ENCODE measurements at places on chromosomes 1 and 21.

GRCh38 chr21:45122030-45122429 is 47.6 kb downstream of the ADARB1 start:
- no peak for DNase-seq

DNA sequence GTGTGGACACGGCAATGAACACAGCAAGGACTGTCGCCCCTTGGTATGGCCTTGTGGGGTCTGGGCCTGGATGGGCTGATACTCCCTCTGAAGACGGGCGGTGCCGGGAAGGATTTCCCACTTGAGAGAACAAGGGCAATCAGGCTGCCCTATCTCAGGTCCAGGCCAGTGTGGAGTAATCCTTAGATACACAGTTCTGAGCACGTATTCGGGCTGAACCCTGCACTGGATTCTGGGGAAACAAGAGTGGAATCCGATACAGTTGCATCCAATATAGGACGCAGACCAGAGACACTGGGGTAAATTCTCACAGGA is 177.7 kb downstream of the TRABD2B start:
- no peak for DNase-seq

- no peak for DNase-seq
Observed at GRCh38 chr1:8334106-8334851, 16.4 kb downstream of the SLC45A1 start.

DNA sequence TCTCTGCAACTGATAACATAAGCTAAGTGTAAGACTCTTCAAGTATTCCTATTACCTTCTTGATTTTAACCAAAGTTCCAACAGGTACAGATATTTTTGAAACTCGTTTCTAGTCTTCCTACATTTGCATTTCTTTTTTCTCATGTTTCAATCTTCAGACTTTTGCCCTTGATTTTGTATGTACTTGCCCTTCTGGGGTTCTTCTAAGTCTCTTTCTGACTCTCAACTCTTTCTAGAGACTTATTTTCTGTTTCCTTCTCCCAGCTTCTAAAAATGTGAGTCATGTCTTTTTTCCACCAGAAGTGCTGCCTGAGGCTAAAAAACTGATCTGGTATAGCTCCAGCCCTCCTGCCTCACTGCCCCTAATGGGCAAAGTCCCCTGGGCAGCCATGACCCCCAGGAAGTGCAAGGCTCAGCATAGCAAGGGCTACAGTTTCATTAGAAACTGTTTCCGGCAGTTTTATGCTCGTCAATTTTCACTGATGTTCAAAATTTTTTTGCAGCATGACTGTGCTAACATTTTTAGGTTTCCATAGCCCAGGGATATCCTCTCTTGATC is 265.9 kb downstream of the SEC16B start:
- no peak for DNase-seq

GRCh38 chr21:46208761-46209721 is 19.5 kb downstream of the LSS start:
- no peak for DNase-seq

GRCh38 chr1:94772230-94772641 is 47.9 kb upstream of the SLC44A3 start:
- DNase-seq = no peak

GRCh38 chr1:119935373-119935772 is 39.1 kb upstream of the ADAM30 start:
- DNase-seq = no peak

GRCh38 chr1:212727386-212728181 is 27.9 kb upstream of the BATF3 start:
- DNase-seq = no peak

DNA sequence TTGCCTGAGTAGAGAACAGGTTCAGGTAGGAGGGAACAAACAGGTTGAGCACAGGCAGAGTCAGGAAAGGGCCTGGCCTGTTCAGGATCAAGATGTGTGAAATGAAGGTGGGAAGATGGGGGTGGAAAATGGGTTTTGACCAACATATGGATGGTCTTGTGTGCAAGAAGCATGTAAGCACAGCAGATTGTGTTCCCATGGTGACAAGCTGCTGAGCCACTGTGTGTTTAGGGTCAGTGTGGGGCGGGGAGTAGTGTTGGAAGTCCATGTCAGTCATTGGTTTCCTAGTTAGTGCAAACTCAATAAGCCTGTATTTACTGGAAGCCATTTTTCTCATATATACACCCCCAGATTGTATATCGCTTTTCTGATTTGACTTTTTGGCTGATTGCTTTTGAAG is 111.9 kb downstream of the CAMTA1 start:
- no peak for DNase-seq

DNA sequence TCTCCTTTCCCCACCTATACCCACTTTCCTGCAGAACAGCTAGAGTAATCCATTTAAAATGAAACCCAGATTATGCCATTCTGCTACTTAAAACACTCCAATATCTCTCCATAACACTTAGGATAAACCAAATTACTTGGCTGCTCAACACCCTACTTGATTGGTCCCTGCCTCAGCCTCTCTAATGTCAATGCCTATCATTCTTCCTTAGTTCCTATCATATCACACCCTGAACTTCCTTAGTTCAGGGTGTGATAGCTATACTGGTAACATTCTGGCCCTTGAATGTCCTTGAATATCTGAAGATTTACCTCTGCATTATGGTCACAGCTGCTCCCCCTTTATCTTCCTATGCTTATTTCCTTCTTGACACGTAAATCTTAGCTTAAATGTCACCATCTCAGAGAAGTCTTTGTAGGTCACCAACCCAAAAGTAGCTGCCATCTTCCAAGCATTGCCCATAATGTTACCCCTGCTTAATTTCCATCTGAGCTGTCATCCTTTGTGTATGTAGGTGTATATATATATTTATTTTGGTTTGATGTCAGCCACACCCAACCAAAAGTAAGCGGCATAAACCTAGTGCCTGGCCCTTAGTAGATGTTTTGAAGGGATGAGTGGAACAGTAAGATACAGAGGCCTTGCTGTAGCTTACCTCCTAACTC is 379.8 kb downstream of the PTPRC start:
- no peak for DNase-seq

- no peak for DNase-seq
Observed at GRCh38 chr1:208351838-208352237, 107.7 kb upstream of the PLXNA2 start.

DNA sequence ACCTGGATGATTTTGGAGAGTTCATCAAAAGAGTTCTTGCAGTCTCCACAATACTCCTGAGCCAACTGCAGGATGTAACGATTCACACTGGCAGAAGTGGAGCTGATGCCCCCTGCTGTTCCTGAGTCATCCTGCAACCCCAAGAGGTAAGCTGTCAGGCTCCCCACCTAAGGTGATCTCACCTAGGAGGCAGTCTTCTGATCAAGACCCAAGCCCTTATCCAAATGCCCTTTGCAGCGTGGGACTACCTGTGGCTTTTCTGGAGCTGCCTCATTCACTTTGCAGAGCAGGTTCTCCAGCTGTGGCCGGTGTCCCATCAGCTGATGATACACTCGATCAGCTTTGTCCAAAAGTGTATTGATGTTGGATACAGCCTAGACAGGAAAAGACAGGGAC is 96.4 kb downstream of the UBR4 start:
- no peak for DNase-seq

GRCh38 chr1:228148196-228148861 is 1.4 kb upstream of the GJC2 start:
- no peak for DNase-seq

DNA sequence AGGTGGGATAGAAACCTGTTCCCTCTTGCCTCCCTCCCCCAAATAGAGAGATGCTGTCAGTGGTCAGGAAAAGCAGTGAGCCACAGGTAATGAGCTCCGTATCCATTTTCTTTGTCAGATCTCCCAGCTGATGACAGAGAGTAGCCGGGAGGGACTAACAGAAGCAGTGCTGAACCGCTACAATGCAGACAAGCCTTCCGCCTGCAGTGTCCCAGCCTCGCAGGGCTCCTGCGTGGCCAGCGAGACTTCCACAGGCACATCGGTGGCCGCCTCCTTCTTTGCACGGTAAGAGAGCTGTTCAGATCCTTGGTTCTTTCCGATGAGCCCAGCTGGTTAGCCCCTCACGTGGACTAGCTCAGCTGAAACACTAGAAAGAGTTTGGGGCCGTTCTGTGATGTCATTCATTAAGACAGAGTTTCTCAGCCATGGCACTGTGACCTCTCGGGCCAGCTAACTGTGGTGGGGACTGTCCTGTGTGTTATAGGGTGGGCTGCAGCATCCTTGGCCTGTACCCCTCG is 264.7 kb downstream of the KIF26B start:
- DNase-seq = no peak

- no peak for DNase-seq
Observed at GRCh38 chr21:32143241-32143939, 135.5 kb downstream of the MIS18A start.

- DNase-seq = no peak
Observed at GRCh38 chr1:54253480-54253879, 53.5 kb downstream of the MRPL37 start.

DNA sequence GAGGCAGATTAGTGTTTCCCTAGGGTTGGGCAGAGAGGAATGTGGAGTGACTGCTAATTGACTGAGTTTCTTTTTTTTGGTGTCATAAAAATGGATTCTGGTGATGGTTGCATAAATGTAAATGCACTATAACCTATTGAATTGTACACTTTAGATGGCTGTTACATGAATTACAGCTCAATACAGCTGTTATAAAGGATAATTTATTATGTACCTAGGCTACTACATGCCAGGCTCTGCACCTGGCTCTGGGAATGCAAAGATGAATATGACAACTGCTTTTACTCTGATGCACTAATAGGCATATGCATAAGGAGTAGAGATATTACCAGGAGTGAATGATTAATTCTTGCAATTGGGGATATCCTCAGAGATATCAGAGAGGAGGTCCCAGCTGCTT is 345.3 kb downstream of the PTBP2 start:
- no peak for DNase-seq

- no peak for DNase-seq
Observed at GRCh38 chr1:46166521-46167462, 8.1 kb upstream of the TSPAN1 start.

DNA sequence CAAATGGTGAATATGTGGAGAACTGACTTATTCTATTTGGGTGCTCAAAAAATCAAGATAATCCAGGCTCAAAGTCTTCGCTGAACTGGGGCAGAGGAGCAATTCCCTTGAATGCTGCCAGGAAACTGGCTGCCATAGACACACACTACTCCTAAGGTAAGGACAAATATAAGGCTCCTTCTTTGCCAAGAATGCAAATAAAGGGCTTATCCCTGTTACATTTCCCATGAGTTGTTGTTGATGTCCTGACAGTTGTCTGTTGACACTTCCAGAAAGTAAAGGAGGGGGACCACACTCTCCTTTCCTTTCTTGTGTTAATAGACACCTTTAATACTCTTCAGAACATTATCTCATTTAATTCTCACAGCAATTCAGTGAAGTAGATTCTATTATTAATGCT is 212.2 kb upstream of the PTBP2 start:
- DNase-seq = no peak

DNA sequence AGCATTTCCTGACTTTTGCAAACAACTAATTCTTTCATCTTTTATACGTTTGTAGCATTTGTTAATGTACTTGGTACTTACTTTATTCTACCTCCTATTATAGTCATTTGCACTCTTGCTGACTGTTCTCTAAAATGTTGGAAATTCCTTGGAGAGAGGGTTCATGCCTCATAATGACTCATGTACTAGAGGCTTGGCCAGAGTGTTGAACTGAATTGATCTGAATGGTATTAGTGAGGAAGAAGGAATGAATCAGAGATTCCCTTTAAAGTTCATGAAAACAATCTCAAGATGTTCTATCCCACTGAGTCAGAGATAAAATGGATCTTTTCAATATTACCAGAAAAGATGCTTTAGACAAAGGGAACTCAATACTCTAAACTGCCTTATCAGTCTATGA is 383.4 kb downstream of the SEC16B start:
- DNase-seq = no peak

DNA sequence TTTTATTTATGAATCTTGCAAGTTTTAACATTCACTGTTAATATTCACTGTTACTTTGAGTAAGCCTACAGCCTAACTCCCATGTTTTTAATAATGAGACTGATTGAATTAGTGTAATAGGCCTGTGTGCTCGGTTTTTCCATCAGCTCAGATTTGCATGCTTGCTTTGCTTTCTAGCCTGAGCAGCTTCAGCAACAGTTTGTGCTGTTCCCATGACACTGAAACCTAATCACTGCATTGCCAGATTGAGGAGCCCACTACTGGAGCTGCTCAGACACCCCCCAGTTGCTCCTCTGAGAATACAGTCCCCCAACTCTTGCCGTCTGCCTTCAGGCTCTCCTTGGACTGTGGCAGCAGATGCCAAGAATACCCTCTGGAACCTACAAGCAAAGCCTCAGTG is 695.4 kb downstream of the BRINP3 start:
- DNase-seq = no peak

DNA sequence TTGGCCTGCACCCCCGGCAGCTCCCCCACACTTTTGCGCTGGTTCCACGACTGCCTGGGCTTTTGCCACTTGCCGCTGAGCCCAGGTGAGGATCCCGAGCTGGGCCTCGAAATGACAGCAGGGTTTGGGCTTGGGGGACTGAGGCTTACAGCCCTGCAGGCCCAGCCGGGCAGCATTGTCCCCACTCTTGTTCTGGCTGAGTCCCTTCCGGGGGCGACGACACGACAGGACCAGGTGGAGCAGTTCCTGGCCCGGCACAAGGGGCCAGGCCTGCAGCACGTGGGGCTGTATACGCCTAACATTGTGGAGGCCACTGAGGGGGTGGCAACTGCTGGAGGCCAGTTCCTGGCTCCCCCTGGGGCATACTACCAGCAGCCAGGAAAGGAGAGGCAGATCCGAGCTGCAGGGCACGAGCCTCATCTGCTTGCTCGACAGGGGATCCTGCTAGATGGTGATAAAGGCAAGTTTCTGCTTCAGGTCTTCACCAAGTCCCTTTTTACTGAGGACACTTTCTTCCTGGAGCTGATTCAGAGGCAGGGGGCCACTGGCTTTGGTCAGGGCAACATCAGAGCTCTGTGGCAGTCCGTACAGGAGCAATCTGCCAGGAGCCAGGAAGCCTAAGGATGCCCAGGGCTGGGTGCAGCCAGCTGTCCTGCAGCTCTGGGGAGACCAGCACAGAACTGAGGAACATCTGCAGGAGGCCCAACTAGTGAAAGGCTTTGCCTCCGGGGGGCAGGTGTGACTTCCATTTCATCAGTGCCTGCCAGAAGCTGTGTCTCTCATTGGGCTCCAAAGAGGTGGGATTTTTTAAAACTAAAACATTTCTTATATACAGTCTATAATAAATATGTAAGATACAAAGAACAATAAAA is 1.2 kb downstream of the HPDL start:
- no peak for DNase-seq

DNA sequence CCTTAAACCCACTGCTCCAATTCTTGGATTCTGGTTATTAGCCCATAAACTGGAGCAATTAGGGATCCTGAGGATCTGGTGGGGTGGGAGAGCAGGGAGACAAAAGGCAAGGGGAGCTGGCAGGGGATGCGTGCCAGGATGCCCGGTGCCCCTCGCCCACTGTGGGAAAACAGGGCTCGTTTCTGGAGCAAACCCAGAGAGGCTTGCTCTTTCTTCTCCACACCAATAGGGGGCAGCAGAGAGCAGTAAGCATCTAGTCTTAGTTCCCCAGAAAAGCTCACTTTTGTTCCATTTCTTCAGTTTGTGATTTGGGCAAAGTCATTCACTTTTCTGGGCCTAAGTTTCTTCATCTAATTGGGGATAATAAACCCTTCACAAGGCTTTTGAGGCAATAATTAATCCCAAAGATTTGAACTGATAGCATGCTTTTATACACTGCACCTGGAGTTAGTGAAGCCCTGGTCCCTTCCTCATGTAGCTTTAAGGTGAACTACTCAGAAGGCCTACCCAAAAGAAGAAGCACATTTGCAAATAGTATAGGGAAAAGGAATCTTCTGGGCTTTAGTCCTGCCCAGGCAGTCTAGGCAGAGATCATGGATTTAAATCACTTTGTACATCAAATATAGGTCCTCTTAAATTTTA is 160.6 kb upstream of the USP24 start:
- DNase-seq = no peak

GRCh38 chr1:224644553-224645154 is 28.5 kb downstream of the CNIH3 start:
- peak; percentile 13 for DNase-seq
